Glutamatergic neuron (in vitro differentiated cells): ENCODE measurements at places on chromosomes 12 and 14. TPM values are rescaled to one million over a fixed set of nuclear protein-coding genes. Genes with fewer than 3 reads are reported as not detected.

The PLEKHD1 gene
- 1.3 TPM for total RNA-seq

The HEATR5A gene
- 14.1 TPM for total RNA-seq

- DNase-seq: no peak
- H3K4me3 ChIP-seq: no peak overlapping the region
- peaks cover 2% of the 10 kb centered on the region for H3K27me3 ChIP-seq
- H3K4me1 ChIP-seq: peaks cover 31% of the 10 kb centered on the region
- H3K27ac ChIP-seq: no peak overlapping the region
- H3K36me3 ChIP-seq: no peaks in the 10 kb centered on the region
Measured at GRCh38 chr12:113818283-113818682, 147.8 kb downstream of the RBM19 start.

- H3K27ac ChIP-seq: no peak overlapping the region
- no peak for DNase-seq
- no peak overlapping the region for H3K4me3 ChIP-seq
- H3K27me3 ChIP-seq: no peaks in the 10 kb centered on the region
- peaks cover 19% of the 10 kb centered on the region for H3K4me1 ChIP-seq
Measured at GRCh38 chr14:61712137-61712536, 16.8 kb downstream of the HIF1A start.

- H3K36me3 ChIP-seq: peaks cover 4% of the 10 kb centered on the region
- H3K27ac ChIP-seq: no peak overlapping the region
- H3K4me1 ChIP-seq: peaks cover 7% of the 10 kb centered on the region
Measured at GRCh38 chr12:106581543-106582248, 1.1 kb upstream of the RFX4 start.

GRCh38 chr14:31920989-31921650 lies 156.0 kb upstream of the ARHGAP5 start:
- peak overlapping the region; percentile 89 for H3K27ac ChIP-seq
- no peaks in the 10 kb centered on the region for H3K36me3 ChIP-seq
- peak overlapping the region; percentile 61 for H3K4me3 ChIP-seq

DNA sequence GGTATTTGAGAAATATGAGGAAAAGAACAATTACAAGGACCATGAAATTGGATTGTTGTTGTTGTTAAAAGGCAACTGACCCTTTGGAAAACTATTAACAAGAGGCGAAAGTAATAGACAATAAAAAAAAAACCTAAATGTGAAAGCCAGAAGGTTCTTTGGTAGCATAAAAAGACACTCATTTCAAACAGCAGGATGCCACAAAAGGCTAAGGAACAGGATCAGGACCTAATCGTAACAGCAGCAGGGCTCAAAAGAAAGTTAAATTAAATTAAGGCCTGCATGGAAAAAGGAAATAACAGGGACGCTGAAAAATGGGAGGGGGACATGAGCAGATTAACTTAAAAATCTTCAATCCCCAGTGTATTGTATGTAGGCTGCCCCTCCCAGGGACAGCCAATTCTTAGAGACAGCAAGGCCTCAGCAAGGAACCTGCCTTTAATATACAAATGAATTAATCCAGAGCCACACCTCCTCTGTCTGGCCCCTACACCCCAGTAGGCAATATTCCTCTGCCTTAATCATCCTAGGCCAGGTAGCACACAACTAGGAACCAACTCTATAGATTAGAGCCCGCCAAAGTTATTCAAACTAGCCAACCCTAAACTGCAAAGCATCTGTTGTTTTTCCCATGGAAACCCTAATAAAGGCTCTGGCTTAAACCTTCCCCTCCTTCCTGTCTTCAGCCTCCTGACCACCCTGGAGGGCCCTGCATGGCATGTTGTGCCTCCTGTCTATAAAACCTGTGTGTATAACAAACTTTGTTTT lies 28.4 kb upstream of the AP4S1 start:
- H3K36me3 ChIP-seq: peaks cover 14% of the 10 kb centered on the region
- peaks cover 3% of the 10 kb centered on the region for H3K27me3 ChIP-seq
- DNase-seq: no peak
- H3K4me3 ChIP-seq: no peak overlapping the region

DNA sequence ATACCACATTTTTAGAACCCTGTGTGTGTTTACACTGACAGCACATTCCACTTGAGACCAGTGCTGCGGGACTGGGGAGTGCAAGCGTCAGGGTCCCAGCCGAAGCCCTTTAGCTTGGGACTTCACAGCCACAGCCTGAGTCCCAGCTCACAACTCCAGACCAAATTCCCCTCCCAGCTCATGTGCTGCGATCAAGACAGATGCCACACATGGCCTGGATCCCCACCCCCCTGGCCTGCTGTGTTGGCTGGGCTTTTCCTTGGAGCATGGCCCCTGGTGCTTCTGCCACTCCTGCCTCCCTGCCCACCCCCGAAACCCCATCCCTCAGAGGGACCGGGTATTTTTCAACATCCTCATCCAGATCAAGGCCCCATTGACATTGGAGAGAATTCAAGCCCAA lies 63.7 kb downstream of the WDR20 start:
- H3K36me3 ChIP-seq: no peaks in the 10 kb centered on the region
- no peak overlapping the region for H3K4me3 ChIP-seq
- peaks cover 5% of the 10 kb centered on the region for H3K27me3 ChIP-seq
- peak; percentile 53 for DNase-seq
- H3K27ac ChIP-seq: peak overlapping the region; percentile 86

GRCh38 chr14:97039717-97040363 lies 242.7 kb downstream of the VRK1 start:
- H3K4me1 ChIP-seq: peaks cover 9% of the 10 kb centered on the region
- DNase-seq: no peak
- no peak overlapping the region for H3K4me3 ChIP-seq
- no peak overlapping the region for H3K27ac ChIP-seq
- H3K27me3 ChIP-seq: peaks cover 3% of the 10 kb centered on the region
- peaks cover 14% of the 10 kb centered on the region for H3K36me3 ChIP-seq

GRCh38 chr14:49860988-49861698 lies 8.6 kb upstream of the NEMF start:
- H3K4me1 ChIP-seq: peaks cover 1% of the 10 kb centered on the region
- no peak overlapping the region for H3K4me3 ChIP-seq
- H3K36me3 ChIP-seq: no peaks in the 10 kb centered on the region
- DNase-seq: no peak
- H3K27ac ChIP-seq: no peak overlapping the region

The RITA1 gene
- total RNA-seq: 6.7 TPM

DNA sequence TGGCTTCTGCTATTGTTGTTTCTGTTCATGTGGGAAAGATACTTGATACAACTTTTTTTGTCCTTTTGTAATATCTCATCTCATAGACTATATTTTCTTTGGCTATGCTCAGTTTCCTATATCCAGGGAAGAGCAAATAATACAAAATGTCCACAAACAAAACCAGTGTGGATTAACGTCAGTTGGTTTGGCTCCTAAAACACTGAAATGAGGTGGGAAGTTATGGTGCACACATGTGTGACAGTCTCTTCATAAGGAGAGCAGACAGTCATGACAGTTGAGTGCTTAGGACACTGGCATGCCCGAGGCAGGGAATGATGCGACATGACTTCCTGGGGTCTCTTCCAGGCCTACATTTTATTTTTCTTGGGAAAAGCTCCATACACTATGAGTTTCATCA lies 27.5 kb downstream of the RHOJ start:
- no peak overlapping the region for H3K4me3 ChIP-seq
- H3K27me3 ChIP-seq: no peaks in the 10 kb centered on the region
- no peaks in the 10 kb centered on the region for H3K4me1 ChIP-seq
- H3K27ac ChIP-seq: no peak overlapping the region
- no peak for DNase-seq

The EML5 gene
- 2.1 TPM for total RNA-seq

- peaks cover 10% of the 10 kb centered on the region for H3K4me1 ChIP-seq
- no peak within 1 kb of the TSS for H3K27ac ChIP-seq
- peak; percentile 49 for DNase-seq
- peak within 1 kb of the TSS; percentile 82 for H3K4me3 ChIP-seq
- peaks cover 38% of the 10 kb centered on the region for H3K27me3 ChIP-seq
Measured at GRCh38 chr14:24334431-24335291, at the start of gene ADCY4. ADCY4 (minus strand) TSS chr14:24335071; CDS start chr14:24334652, 419 bp downstream.

The BBOF1 gene
- total RNA-seq: 0.91 TPM

DNA sequence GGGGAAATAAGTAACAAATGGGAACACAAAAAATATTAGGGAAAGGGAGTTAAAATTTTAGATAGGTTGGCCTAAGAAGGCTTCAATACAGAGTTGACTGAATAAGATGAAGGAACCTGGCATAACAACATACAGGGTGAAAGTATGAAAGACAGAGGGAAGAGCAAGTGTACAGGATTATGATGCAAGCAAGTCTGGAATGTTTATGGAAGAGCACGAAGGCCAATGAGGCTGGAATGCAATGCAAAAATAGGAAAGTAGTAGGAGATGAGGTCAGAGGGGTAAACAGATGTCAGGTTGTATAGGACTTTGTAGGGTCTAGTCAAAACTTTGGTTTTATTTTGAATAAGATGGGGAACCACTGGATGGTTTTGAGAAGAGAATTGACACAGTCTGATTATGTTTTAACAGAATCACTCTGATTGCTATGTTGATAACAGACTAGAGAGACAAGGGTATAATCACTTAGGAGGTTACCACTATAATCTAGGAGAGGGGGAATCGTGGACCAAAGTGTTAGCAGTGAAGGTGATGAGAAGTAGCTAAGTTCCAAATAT lies 96.8 kb downstream of the OSBPL8 start:
- peaks cover 2% of the 10 kb centered on the region for H3K27me3 ChIP-seq
- no peak overlapping the region for H3K27ac ChIP-seq
- H3K4me1 ChIP-seq: peaks cover 33% of the 10 kb centered on the region
- no peaks in the 10 kb centered on the region for H3K36me3 ChIP-seq
- H3K4me3 ChIP-seq: no peak overlapping the region

The PRB4 gene
- total RNA-seq: not detected

The KCNA5 gene
- total RNA-seq: not detected

- H3K4me1 ChIP-seq: peaks cover 25% of the 10 kb centered on the region
- peaks cover 4% of the 10 kb centered on the region for H3K36me3 ChIP-seq
- no peak for DNase-seq
- no peak overlapping the region for H3K27ac ChIP-seq
- H3K4me3 ChIP-seq: no peak overlapping the region
- H3K27me3 ChIP-seq: no peaks in the 10 kb centered on the region
Measured at GRCh38 chr12:46526233-46526632, 153.7 kb upstream of the SLC38A2 start.

DNA sequence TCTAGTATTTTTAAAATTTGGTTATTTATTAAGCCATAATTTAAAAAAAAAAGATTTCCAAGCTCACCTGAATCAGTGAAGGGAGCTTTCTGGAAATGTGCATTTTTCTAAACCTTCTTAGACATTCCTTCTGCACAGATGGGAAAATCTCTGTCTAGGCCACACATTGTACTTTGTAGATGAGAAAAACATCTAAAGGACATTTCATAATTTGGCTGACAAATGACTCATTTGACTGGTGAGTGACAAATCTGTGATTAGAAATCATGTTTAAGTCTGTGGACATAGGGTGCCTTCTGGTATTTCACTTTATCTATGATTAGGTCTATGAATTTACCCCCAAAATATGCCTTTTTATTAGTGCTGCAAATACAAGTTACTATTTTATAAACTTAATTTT lies 1044.9 kb upstream of the FLRT2 start:
- H3K36me3 ChIP-seq: no peaks in the 10 kb centered on the region
- H3K4me1 ChIP-seq: peaks cover 8% of the 10 kb centered on the region
- H3K27me3 ChIP-seq: no peaks in the 10 kb centered on the region
- no peak overlapping the region for H3K4me3 ChIP-seq

GRCh38 chr14:33879684-33880286 lies 71.1 kb downstream of the EGLN3 start:
- H3K27me3 ChIP-seq: no peaks in the 10 kb centered on the region
- H3K4me3 ChIP-seq: no peak overlapping the region
- H3K36me3 ChIP-seq: peaks cover 17% of the 10 kb centered on the region
- H3K27ac ChIP-seq: no peak overlapping the region
- H3K4me1 ChIP-seq: no peaks in the 10 kb centered on the region

- H3K4me1 ChIP-seq: no peaks in the 10 kb centered on the region
- no peak overlapping the region for H3K4me3 ChIP-seq
- no peak overlapping the region for H3K27ac ChIP-seq
- no peaks in the 10 kb centered on the region for H3K36me3 ChIP-seq
- H3K27me3 ChIP-seq: no peaks in the 10 kb centered on the region
Measured at GRCh38 chr14:86858591-86858990, 1134.4 kb downstream of the GALC start.

DNA sequence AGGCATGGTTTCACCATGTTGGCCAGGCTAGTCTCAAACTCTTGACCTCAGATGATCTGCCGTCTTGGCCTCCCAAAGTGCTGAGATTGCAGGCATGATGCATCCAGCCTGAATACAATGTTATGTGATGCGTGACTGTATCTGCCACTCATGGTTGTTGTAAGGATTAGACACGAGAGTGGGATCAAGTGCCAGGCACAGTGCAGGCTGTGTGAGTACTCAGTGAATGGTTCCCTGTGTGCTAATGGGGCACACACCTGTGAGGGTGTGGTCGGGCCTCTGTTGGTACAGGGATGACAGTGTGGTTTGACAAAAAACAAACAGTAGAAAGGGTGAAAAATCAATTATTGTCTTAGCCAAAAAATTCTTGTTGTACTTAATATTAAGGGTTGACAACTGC lies 61.8 kb downstream of the TECPR2 start:
- no peak overlapping the region for H3K27ac ChIP-seq
- H3K4me1 ChIP-seq: no peaks in the 10 kb centered on the region
- no peaks in the 10 kb centered on the region for H3K27me3 ChIP-seq
- no peak for DNase-seq
- H3K36me3 ChIP-seq: no peaks in the 10 kb centered on the region
- H3K4me3 ChIP-seq: no peak overlapping the region

The PLXNC1 gene
- total RNA-seq: 4.9 TPM

The EXD2 gene
- total RNA-seq: 31.2 TPM

The KLRF2 gene
- not detected for total RNA-seq

The CYP27B1 gene
- 1.7 TPM for total RNA-seq

The ADAMTS20 gene
- 7.0 TPM for total RNA-seq

The CCDC177 gene
- total RNA-seq: 7.8 TPM

The IL31 gene
- total RNA-seq: not detected

DNA sequence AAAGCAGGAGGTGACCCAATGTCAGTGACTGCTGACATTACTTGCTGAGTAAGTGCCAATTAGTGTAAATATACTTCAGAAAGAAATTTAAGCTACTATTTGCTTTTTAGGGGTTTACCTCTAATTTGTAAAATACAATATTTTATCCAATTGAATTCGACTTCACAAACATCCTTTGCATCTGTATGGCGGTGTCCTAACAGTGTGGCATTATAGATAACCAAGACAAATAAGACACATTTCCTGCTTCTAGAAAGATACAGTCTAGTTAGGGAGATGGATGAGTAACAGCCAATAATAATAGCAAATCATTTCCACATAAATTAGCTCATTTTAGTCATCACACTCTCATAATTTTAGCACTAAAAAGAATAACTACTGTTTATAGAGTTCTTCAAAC lies 196.5 kb downstream of the AKAP6 start:
- peaks cover 13% of the 10 kb centered on the region for H3K27me3 ChIP-seq
- DNase-seq: no peak
- H3K27ac ChIP-seq: no peak overlapping the region
- H3K4me3 ChIP-seq: no peak overlapping the region
- peaks cover 1% of the 10 kb centered on the region for H3K4me1 ChIP-seq
- no peaks in the 10 kb centered on the region for H3K36me3 ChIP-seq

DNA sequence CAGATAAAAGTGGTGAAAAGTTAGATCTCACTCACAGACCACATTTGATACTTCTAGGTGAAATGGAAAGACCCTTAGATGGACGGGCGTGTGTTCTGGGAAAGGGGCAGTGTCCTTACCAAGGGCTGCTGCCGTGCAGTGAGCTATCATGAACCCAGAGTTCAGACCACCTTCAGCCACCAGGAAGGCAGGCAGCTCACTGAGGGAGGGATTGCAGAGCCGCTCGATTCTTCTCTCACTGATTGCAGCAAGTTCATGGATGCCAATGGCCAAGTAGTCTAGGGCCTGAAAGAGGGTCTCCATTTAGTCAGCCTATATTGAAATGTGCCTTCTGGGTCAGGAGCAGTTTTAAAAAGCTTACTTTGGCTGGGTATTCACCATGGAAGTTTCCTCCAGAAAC lies 15.7 kb downstream of the HAL start:
- no peak overlapping the region for H3K4me3 ChIP-seq
- H3K36me3 ChIP-seq: no peaks in the 10 kb centered on the region
- no peak for DNase-seq
- H3K4me1 ChIP-seq: no peaks in the 10 kb centered on the region
